Activated T-cell treated with anti-CD3 and anti-CD28 coated beads, Interleukin-2, amount 50 U/mL, for 1 hour (primary cell): ENCODE measurements at places on chromosomes 11 and 22.

DNA sequence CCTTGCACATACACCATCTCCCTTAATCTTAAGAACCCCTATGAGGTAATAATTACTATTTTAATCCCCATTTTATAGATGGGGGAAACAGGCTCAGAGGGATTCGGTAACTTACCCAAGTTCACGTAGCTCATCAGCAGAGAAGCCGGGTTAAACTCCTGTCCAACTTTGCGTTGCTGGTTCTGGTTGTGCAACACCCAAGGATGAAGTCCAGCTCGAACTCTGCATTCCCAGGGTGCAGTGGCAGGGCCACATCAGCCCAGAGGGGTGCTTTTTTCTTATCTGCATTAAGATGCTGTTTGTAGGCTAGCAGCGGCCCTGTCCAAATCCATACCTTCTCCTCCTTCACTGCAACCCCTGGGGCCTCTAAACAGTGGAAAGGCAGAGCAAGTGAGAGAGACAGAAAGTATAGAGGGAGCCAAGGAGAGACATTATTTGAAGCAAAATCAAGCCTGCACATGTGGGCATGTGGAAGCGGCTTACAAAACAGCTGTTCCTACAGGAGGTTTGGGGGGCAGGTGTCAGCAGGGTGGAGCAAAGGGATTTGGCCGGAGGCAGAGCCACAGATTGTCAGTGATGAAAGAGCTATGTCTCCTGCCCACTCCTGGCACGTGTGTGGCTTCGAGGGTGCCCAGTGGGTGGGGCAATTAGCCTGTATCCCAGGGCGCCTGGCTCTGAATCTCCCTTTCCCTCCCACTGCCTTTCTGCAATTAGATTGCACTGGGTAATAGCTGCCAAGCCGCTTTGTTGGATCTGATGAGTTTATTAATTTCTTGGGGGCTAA, 129.5 kb upstream of the TBCEL start:
- no peak for DNase-seq

DNA sequence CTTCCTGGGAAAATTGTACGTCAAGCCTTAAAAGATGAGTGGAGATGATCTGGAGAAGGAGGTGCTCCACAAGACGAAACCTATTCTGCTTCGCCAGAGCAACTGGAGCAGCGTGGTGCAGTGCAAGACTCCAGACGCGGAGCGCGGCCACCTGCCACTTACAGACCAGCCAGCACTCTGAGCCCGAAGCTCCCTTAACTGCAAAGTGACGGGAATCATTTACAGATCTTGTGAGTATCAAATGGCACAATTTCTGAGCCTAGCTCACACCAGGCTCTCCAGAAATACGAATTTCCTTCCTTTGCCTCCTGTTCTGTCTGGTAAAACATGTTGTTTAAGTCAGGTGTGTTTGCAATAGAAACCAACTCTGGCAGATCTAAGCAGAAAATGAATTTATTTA, 369.3 kb downstream of the CADM1 start:
- no peak for DNase-seq

DNA sequence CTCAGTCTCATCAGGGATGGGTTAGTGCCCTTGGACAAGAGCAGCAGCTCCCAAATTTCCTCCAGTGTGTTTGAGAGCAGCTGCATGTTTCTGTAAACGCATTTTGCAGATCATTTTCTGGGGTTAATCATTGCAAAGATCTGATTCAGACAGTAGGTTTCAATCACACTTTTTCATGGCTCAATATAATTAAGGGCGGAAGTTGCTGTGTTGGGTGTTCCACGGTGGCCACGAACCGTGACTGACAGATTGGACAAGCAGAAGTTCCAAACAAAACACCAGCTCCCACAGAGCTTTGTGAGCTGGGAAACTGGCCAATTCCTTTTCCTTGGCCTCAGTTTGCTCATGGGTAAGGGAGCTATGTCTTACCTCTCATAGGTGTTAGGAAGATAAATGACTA, 8.4 kb upstream of the RASSF10 start:
- DNase-seq = no peak

- DNase-seq = no peak
These were observed 30.8 kb upstream of the SORL1 start for GRCh38 chr11:121421149-121421901.

DNA sequence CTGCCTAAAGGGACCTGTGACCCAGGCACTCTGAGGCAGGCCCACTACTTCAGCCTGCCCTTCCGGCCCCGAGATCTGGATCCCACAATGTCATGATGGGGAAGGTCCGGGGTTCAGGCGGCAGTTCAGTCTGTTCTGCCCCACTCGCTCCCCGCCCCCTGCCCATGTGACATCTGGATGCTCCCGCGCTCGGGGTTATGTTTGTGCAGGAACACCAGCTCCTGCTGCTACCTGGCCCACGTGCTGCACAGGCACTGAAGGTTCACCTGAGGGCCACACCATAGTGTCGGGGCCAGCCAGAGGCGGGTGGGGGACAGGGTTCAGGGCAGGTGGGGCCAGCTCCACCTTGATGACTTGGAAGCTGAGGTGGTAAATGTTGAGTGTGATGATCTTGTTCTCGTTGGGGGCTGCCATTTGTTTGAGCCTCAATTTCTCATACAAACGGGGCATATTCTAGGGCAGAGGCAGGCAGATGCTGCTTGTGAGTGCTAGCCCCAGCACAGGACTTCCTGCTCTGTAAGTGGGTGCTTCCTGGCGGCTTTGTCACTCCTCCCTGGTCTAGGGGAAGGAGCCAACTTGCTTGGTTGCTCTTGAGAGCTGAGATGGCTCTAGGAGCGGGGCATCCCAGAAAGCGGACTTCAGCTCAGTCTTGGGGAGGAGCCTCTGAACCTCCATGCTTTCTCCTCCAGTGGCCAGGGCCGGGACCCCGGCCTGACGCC, 4.4 kb upstream of the SIPA1 start:
- no peak for DNase-seq

DNA sequence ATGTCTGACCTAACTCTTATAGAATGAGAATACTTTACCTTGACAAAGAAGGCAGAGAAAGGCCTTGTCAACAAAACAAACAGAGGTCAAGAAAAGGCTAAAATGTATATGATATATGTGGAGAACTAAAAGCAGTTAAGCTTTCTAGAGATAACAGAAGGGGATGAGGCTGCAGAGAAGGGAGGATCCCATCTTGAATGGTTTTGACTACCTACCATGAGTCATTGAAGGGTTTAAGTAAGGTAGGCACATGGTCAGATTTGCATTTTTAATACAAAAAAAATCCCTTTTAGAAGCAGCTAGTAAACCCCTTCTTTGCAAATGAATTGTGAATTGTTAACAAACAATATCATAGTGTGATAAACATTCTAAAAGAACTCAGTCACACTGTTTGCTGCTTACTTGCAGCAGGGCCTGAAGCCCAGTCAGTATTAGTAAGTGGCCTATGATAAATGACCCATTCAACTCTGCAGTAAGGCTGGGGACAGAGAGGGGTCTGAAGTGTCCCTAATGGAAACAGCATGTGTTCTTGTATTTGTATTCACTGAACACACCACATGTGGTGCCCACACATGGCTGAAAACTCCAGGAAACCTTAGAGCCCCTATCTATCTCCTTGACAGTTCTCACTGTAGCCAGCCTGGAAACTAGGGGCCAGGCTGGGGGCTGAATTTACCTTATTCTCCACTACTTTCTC, 328.8 kb upstream of the PITPNB start:
- no peak for DNase-seq

- no peak for DNase-seq
These were observed 185.7 kb downstream of the BLID start for GRCh38 chr11:121930004-121930965.

DNA sequence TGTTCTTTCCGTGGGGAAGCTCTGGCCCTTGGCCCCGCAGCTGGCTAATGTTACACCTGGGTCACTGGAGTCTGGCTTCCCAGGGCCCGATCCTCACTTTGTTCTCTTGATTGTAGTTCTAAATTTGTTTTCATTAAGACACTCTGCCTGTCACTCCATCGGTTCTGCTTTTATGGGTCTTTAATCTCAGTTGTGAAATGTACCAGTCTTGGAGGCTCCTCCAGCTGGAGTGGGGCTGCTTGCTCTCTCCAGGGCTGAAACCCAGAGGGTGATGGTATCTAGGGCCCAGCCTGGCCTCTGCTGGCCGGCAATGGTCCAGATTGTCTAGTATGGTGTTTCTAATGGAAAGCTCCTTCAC, 352.9 kb downstream of the TENM4 start:
- DNase-seq = no peak

DNA sequence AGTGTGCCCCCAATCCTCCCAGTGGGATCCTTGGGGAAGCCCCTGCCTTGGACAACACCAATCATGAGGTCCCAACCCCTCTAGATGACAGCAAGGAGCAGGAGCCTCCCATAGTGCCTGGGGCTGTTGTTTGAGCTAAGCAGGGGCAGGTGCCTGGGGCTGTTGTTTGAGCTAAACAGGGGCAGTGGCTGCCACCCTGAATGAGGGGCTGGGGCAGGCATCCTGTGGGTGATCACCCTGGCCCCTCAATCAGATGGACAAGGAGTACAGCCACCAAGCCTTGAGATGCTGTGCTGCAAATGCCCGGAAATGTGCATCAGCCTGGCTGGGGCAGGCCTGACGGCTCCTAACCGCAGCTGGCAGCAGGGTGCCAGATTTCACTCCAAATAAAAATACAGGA, 66.7 kb downstream of the MYEOV start:
- DNase-seq = no peak

DNA sequence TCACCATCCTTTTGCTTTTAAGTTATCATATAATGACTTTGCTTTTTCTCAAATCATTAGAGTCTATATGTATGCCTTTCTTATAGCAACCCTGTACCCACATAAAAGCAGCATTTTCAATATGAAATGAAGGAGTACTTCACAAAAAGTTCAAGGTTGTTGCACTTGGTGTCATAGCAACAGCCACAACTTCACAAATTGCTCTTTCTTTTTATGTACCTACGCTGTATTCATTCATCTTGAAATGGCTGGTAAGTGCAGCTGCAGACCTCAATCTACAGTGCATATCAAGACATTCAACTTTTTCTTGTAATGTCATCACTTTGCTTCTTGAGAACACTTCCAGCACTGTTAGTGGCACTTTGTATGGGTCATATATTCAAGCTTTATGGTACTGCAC, 18.6 kb downstream of the CWC15 start:
- no peak for DNase-seq

- DNase-seq = no peak
These were observed 22.3 kb upstream of the CHRM4 start for GRCh38 chr11:46413760-46414465.

- no peak for DNase-seq
These were observed 22.9 kb downstream of the RNF141 start for GRCh38 chr11:10518123-10518522.
